ENCODE measurements at places on chromosomes 5 and 9.

- no peak for DNase-seq
Measured at GRCh38 chr5:81006947-81007636, 46.9 kb downstream of the RASGRF2 start.

DNA sequence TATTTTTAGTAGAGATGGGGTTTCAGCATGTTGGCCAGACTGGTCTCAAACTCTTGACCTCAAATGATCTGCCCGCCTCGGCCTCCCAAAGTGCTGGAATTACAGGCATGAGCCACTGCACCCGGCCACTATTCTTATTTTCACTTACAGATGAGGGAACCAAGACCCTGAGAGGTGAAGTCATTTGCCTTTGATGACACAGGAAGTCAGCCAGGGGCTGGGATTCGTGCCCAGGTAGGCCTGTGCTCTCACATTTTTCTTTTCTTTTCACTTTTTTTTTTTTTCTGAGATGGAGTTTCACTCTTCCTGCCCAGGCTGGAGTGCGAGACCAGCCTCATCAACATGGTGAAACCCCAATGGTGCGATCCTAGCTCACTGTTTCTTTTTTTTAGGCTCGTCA is 22.2 kb downstream of the ENG start:
- DNase-seq: no peak

DNA sequence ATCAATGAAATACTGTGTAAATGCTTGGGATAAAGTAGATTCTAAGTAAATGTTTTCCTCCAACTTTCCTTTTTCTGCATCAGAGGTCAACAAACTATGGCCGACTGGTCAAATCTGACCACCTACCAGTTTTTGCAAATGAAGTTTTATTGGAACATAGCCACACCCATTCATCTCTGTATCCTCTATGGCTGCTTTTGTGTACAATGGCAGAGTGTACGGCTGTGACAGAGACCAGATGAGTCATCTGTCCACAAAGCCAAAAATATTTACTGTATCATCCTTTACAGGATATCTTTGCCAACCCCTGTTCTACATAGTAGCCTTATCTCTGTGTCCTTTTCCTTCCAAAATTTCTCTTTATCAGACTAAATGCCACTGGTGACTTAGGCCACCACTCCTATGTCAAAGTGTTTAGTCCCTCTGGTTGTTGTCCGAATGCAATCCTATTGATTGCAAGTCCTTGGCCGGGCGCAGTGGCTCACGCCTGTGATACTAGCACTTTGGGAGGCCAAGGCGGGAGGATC is 218.4 kb upstream of the KLF4 start:
- no peak for DNase-seq

DNA sequence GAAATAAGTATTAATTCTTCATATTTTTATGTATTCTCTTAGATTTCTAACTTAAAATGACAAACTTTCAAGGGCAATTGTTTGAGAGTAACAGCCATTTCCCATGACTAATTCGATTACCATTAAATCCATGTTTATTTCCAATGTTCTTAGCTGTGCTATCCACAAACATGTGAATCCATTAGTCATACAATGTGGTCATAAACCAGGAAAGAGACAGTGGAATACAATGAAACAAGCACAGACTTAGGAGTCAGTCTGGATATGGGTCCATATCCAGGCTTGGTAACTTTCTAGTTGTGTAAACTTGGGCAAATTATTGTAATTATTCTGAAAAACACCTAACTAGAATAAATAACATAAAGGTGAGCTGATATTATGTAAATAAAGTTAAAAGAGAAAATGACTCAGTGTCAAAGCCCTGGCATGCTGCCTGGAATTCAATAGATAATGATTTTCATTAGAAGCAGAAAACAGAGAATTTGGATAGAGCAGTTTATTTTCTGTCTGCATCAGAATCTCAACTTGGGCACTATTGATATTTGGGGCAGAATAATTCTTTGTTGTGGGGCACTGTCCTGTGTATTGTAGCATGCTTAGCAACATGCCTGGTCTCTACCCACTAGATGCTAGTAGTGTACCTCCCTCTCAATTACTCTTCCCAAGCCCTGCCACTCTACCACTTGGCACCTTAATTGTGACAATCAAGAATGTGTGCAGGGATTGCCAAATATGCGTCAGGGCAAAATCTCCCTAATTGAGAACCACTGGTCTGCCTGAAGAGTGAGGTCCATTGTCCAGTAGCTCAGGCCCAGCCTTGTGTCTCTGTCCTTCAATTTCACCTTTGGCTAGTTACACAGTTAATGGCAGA is 44.7 kb upstream of the SLC27A6 start:
- no peak for DNase-seq

DNA sequence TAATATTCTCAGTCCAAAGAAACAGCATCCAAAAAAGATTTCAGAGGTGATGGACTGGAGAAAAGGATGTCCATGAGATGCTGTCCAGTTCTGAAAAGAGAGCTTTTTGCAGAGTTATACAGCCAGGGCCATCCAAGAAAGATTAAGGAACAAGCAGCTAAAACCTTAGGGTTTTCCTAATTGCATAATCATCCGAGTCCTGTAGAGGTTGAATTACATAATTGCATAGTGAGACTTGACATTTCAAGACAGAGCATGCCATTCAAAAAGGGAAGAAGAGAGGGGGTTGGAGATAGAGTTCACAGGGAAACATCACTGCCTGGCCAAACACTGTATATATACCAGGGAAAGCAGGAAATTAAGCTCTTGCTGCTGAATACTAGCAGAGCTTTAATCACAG is 1729.2 kb upstream of the WWC1 start:
- no peak for DNase-seq

DNA sequence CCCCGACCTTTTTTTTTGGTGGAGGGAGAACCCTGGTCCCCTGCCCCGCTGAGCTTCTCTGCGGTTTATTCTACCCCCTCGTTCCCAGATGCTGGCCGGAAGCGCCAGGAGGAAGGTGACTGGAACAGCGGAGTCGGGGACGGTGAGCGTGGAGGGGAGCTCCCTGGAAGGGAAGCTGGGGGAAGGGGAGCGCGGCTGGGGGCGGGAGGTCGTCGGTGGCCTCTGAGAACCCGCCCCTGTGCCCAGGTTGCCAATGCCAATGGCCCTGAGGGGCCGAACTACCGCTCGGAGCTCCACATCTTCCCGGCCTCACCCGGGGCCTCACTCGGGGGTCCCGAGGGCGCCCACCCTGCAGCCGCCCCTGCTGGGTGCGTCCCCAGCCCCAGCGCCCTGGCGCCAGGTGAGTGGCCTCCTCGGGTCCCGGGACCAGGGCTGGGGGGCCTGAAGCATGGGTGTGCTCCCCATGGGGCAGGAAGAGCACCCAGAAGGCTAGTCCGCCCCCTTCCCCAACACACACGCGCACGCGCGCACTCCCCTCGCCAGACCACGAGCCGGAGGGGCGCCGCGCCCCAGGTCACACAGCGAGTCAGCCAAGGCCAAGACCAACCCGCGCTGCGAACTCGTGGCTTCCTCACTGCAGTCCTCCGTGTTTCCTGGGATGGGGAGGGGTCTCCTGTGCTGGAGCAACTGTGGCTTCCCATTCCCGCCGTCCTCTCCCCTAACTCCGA is 10.6 kb downstream of the MYOZ3 start:
- DNase-seq: no peak

- DNase-seq: no peak
Measured at GRCh38 chr5:29715167-29715566, 1478.3 kb upstream of the CDH6 start.

DNA sequence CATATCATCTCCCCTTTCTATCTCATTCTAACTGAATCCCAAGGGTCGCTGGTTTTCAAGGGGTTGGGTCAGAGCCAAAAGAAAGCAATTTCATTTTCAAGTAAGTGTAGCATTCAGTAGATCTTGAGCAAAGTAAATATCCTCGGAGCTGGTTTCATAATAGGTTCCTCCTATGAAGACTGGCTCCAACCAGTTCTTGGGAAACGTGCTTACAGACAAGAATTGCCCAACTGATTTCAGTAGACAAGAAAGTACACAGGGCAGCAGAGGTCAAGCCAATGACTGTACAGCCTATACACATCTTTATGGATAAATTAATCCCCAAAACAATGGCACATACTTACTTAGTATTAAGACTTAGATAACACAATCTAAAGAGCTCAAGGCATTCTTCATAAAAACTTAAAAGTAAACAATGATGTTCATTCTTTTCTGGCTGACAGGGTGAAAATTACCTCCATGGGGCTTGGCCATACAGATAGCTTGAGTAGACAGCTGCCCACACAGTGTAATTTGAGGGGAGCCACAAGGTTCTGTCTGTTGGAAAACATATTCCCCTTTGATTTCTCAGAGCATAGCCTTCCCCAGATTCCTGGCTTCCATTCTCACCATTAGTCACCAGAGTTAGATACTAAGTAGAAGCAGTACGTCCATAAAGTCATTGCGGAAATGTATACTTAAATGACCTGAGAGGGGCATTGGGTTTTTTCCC is 163.9 kb downstream of the ARRDC3 start:
- DNase-seq: no peak

GRCh38 chr9:123073991-123074422 is 40.5 kb downstream of the GPR21 start:
- no peak for DNase-seq

DNA sequence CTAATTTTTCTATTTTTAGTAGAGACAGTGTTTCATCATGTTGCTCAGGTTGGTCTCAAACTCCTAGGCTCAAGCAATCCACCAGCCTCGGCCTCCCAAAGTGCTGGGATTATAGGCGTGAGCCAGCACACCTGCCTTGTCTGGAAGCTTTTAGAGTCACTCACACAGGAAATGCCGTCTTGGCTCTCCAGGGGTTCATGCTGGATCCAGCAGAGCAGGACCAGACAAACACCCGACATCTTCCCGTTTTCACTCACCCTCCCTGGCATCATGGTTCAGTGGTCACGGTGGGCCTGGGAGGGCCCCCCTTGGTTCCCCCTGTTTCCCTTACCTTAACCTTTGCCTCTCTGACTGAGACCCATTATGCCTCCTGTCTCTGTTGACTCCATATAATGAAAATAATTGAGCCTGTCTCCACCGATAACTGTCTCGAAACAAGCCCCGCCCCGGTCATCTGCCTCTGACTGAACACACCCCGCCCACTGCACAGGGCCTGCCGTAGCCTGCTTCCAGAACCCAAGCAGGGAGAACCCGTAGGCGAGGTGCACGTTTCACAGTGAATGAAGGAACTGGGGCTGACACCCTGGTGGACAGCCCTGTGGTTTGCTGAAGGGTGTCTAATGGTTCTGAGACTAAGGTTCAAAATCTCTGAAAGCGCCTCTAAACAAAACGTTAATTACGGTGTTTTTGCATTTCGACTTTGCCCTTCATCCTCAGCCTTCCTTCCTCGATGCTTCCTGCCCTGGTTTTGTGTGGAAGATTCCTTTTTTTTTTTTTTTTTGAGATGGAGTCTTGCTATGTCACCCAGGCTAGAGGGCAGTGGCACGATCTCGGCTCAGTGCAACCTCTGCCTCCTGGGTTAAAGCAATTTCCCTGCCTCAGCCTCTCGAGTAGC is 39.7 kb upstream of the SPRY4 start:
- DNase-seq: no peak

- DNase-seq: no peak
Measured at GRCh38 chr9:31388660-31389059, 995.8 kb upstream of the ACO1 start.

DNA sequence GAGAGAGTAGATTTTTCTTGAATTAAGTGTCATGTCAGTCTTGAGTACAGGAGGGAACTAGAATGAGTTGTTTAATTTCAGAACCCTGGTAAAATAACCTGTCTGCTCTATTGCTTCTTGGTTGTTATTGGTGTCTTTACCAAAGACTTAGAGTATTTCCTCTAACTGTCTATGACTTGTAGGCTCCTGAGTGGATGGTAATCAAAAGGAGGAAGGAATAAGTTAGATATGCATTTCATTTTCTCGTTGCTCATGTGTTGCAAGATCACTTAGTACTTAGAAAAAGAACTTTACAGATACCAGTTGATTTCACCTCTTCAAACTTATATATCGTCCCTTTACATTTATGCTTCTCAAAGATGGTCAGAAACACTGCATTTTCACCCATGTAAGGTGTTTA is 31.1 kb downstream of the UHRF2 start:
- DNase-seq: no peak

- DNase-seq: no peak
Measured at GRCh38 chr5:97276474-97277120, 93.5 kb upstream of the RIOK2 start.

DNA sequence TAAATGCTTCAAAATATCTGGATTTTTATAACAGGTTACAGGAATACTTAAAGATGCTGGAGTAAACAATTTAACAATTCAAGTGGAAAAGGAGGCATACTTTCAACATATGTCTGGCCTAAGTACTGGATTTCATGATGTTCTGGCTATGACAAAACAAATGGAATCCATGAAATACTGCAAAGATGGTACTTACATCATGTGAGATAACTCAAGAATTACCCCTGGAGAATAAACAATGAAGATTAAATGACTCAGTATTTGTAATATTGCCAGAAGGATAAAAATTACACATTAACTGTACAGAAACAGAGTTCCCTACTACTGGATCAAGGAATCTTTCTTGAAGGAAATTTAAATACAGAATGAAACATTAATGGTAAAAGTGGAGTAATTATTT is 35.6 kb downstream of the SLC30A5 start:
- DNase-seq: no peak

DNA sequence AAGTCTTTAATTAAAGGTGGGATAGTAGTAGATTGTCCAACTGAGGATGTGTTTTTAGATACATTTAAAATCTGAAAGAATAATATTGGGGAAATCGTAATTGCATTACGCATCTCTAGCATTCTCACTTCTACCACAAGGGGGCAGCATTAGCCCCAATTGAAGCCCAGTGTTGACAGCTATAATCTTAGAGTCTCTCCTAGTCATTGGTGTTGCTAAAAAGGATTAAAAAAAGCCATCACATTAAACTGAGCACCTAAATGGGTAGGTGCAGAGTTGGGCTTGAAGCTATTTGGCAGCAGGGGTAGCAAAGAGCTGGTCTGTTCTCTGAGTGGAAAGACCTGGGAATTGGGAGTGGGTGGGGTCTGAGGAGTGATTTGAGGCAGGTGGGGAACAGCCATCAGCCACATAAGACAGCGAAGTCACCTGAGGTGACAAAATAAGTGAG is 177.2 kb downstream of the OSTF1 start:
- no peak for DNase-seq

GRCh38 chr9:22124263-22125011 is 115.3 kb upstream of the CDKN2B start:
- DNase-seq: no peak

DNA sequence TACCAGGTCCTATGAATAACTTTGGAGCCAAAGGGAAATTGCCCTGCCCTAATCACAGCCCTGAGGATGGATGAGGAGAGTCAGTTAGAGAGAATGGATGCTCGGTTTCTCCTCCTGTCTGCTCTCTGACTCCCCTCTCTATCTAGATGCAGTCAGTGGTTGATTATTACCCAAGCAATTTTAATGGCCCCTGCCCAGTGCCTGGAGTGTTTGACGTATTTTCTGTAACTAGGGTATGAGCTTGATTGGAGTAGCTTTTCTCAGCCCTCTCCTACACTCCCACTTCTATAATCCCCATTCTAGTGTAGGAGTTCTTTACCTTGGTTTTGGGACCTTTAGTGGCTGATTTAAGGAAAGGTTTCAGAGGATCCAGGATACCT is 60.4 kb downstream of the DOCK2 start:
- DNase-seq: no peak

DNA sequence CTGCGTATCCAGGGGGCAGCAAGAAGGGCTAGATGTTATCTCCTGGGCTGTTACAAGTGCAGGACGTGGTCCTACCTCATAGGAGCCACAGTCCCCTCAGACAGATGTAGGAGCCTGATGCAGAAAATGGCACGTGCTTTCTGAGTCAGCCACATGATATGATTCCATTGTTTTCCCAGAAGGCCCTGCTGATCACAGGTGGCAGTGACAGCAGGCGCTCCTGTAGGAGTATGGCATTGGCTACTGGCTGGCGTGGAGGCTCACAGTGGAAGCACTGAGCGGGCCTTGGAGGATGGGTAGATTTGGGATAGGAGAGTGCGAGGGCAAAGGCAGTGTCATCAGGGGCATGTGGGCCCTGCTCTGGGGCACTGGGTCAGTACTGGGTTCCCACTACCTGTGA is 21.9 kb downstream of the USP20 start:
- DNase-seq: no peak

Data from stimulated activated CD8-positive, alpha-beta memory T cell treated with anti-CD3 and anti-CD28 coated beads, Interleukin-7, amount 100 ng/mL, for 1 hour (primary cell).